ENCODE measurements at places on chromosomes 12 and 14.

GRCh38 chr14:42316693-42317092 is 710.0 kb downstream of the LRFN5 start:
- no peak for DNase-seq

- no peak for DNase-seq
Observed at GRCh38 chr14:64674829-64675228, 29.4 kb upstream of the PLEKHG3 start.

GRCh38 chr12:103442182-103442555 is 53.6 kb downstream of the C12orf42 start:
- no peak for DNase-seq

DNA sequence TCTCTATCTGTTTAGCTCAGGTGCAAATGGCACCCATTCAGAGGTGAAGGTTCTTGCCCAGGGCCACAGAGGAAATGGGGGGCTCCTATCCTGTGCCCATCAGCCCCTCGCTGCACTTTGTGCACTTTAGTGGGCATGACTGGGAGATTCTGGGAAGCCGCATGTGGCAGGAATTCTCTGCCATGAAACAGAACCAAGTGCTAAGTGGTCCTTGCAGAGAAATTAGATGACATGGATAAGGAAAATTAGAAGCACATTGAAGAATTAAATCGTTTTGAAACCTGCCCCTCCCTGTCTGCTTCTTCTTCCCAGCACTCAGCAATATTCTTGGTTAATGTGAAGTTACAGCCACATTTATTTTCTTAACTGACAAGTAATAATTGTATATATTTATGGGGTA is 185.2 kb upstream of the RTL1 start:
- no peak for DNase-seq

GRCh38 chr12:65123435-65124063 is 2.4 kb upstream of the WIF1 start:
- DNase-seq: peak; percentile 22

DNA sequence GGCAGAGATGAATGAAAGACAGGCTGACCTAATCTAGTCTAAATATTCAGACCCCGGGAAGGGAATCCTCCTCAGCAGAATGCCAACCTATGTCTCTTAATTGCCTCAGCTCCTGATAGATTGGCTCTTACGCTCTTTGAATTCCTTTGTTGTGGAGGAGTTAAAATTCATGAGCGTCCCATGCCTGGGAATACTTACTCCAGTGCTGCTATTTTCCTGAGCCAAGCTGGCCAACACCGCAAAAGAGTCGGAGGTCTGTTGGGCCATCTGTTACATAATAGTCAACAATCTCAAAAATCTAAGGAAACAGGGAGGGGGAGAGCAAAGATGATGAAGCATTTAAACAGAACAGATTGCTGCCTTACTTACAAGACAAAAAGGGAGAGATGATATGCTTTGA is 182.8 kb downstream of the ASCL1 start:
- DNase-seq: no peak

DNA sequence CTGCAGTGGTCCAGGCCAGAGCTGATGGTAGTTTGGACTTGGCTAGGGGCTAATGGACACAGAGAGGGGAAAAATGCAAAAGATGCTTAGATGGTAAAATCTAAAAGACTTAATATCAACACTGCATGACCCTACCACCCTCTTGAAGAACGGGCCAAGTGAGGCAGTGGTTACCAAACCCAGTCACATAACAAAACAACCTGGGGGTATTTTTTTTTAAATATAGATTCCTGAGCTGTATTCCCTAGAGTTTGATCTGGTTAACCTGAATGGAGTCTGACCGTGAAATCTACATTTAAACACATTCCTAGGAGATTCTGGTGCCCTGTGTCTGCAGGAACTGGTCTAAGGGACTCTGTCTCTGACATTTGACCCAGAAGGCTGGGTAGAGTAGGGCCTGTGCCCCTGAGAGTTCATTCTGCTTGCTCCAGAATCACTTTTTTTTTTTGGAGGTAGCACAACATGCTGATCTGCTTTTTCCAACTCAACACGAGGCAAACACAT is 15.7 kb downstream of the ABHD4 start:
- no peak for DNase-seq

GRCh38 chr12:126538888-126539287 is 1473.7 kb downstream of the AACS start:
- DNase-seq: no peak

DNA sequence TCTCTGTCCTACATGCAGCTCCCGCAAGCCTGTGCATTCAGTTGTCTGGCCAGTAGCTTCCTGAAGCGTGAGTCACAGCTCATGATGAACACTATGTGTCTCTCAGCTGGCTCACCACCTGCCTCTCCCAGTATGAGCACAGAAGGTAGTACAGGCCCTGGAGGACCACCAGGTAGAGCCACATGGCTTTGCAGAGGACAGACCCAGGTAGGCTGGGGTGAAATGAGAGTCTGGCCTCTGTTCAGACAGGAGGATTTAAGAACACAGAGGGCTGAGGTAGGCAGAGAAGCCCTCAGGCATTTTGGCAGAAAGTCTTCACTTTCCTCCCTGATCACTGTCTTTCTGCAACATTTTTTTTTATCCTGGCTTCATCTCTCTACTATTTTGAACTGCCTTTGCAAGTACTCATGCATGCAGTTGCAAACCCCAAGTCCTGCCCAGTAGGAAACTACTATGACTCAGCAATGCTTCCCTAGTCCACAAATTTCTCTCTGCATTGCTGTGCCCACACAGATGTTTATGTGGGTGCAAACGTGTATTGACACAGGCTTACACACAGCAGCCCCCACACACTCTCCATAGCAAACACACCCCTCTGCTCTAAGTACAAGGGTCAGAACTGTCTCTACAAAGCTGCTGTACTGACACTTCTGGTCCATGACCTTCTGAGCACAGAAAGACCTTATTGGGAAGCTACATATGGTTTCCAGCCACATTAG is 7.2 kb upstream of the SDR9C7 start:
- peak; percentile 51 for DNase-seq

DNA sequence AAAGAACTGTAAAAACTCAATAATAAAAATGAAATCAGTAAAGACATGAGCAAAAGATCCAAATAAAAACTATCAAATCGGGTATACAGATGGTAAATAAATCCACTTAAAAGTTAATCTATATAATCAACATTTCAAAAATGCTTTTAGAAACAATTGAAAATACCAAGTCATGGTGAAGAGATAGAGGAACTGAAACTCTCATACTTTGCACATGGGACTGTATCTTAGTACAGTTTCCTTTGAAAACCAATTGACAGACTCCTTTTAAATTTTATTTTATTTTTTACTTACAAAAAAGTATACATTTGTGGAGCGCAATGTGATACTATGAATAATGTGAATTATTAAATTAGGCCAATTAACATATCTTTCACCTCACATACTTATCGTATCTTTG is 98.6 kb upstream of the FAR2 start:
- DNase-seq: no peak

DNA sequence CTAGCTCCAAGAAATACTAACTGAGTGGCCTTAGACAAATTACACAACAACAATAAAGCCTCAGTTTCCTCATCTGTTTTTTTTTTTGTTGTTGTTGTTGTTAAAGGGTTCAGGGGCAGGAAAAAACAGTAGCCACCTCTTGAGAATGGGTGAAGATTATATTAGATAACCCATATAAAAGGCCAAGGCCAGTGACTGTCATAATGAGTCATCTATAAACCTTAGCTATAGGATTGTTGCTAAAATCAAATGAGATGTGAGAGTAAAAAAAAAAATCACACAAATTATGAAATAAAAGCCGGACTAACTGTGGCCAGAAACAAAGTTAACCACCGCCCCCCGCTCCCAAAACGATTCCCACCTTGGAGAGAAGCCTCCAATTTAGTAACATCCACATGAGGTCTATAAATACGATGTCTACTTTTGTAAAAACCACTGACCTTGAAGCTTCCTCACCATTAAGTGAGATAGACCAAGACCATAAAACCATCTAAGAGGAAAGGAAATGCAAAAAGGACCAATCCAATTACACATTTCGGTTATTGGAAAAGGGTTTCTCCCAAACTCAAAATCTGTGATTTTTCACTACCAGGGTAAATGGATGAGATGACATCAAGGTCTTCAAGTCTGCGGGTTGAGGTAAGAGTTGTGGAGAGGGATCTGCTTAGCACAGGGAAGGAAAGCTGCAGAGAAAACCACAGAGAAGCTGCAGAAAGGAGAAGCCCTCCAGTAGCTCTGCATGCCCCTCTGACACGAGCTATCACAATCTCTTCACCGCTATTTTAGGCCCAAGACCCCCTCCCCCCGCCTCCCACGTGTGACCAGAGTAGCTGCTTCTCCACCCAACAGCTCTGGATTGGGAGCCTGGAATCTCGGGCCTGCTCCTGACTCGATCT is 1.0 kb downstream of the NAA25 start:
- no peak for DNase-seq

- DNase-seq: no peak
Observed at GRCh38 chr14:28762303-28762954, 4.2 kb upstream of the FOXG1 start.

- DNase-seq: no peak
Observed at GRCh38 chr12:3110578-3110977, 33.4 kb downstream of the TSPAN9 start.

DNA sequence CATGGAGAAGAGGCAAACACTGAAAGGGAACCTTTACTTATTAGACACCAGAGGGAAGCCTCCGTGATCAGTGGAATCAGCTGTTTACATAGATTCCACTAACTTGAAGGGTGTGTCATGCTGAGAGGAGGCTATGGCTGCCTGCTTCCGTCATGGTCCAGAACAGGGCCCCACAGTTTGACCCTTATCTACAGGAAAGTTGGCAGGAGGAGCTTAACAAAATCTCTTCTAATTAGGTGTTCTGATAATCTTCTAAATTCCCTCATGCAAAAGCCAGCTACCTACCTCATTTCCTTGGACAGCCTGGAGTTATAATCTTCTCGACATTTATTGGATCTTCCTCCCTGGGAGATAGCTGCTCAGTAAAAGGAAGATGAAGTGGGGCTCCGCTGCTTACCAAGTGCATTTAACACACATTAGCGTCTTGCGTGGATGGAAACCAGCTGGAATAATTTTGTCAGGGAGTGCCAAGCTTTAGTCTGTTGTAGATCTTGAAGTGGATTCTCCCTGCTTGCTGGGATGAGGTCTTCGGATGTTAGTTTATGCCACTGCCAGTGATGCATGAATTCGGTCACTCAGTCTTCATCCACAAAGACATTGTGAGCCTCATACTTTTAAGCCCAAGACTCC is 171.0 kb downstream of the PAH start:
- DNase-seq: no peak

DNA sequence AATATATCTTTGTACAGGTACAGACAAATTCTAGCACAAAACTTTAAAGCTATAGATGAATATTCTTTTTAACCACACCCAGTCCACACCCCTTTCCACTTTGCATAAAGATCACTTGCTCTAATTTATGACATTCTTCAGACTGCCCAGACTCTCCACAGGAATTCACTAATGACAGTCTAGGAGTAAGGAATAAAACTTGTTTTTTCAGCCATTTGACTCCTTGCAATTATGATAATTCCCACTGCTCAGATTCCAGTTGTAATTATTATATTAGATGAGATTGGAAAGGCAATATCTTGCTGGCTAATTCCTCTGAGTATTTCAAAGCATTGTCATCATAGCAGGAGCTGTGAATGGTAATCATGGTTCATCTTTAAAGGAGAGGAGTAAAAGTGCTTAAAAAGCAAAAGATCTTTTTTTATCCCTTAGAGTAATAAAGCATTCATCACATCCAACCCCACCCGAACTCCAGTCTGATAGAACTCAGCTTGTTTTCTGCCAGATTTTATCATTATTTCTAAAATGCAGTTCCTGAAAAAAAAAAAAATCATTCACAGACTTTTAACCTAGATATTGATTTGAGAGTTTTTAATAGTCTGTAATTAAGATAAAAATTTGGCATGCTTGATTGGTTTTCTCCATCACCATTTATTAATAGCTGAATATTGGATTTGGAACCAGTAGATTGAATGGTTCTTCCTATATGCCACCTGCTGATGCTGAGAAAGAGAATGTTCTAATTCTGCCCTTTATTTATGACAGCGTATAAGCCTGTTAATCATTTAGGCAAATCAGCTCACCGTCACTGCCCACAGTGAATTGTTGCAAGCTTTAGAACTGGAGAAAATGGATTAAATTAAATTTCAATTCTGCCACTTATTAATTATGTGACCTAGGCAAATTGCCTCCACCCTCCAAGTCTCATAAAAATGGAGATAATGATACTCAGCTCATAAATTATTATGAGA is 93.9 kb upstream of the RASSF8 start:
- no peak for DNase-seq

DNA sequence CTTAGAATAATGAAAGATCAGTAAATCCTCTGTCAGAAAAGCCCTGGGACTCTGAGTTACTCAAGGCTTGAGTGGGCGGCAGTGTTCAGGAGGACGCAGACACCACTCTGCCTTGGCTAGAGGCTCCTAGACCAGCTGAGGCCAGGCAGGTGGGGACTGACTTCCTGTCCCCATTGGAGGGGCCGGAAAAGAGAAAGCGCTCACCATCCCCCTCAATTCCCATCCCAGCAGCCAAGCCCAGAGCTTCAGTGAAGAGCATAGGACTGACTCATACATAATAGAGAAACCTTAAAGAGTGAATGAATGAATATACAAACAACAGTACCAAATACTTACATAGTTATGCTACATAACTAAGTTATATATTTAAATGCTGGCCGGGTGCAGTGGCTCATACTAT is 62.0 kb downstream of the PLEKHG7 start:
- DNase-seq: no peak

DNA sequence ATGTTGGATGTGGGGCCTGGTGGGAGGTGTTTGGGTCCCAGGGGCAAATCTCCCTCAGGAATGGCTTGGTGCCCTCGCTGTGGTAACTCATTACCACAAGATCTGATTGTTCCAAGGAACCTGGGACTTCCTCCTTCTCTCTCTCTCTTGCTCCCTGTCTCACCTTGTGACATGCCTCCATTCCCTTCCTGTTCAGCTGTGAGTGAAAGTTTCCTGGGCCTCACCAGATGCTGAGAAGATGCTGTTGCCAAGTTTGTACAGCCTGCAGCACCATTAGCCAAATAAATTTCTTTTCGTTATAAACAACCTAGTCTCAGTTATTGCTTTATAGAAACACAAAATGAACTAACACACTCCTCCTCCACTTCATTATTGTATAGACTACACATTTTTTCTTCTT is 759.8 kb upstream of the MDGA2 start:
- DNase-seq: no peak

- peak; percentile 87 for DNase-seq
Observed at GRCh38 chr12:115341442-115341841, 657.5 kb upstream of the TBX3 start.

- DNase-seq: no peak
Observed at GRCh38 chr12:109861689-109862314, 18.5 kb downstream of the GLTP start.
